Mammary epithelial cell (primary cell): ENCODE measurements at places on chromosomes 13 and 19.

DNA sequence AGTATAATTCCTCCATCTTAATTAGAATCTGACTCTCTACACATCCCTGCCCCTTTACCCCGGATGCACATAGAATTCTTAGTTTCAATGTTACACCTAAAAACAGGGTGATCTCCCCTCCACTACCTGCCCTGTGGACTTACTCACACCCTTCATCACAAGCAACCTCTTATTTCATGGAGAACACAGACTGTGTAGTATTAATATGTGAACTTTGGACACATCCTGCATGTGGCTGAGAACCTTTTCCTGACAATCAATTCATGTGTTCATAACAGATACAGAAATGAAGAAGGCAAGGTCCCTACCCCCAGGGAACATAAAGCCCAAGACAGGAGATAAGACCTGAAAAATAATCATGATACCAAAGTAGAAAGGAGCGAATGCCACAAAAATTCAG, 11.8 kb downstream of the CEACAM6 start:
- DNase-seq = no peak

DNA sequence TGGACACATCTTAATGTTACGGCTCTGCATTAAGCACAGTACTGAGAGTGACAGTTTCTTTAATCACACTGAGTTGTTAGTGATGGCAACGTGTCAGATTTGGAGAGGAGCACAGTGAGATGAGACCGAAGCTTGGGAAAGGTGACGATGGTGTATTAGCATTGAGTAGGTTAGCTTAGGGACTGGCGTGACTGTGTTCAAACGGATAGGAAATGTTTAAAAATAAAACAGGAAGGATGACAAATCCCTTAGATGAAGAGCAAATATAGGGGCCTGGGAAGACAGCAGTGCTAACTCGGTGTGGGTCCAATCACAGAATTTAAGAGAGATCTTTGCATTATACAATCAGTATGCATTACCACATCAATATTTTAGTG, 384.3 kb downstream of the HS6ST3 start:
- DNase-seq = no peak

GRCh38 chr13:24493356-24493755, 19.2 kb downstream of the PARP4 start:
- DNase-seq = no peak

GRCh38 chr19:3682741-3683404, 17.4 kb downstream of the PIP5K1C start:
- no peak for DNase-seq

GRCh38 chr19:4712771-4713170, 10.9 kb downstream of the DPP9 start:
- DNase-seq = no peak

DNA sequence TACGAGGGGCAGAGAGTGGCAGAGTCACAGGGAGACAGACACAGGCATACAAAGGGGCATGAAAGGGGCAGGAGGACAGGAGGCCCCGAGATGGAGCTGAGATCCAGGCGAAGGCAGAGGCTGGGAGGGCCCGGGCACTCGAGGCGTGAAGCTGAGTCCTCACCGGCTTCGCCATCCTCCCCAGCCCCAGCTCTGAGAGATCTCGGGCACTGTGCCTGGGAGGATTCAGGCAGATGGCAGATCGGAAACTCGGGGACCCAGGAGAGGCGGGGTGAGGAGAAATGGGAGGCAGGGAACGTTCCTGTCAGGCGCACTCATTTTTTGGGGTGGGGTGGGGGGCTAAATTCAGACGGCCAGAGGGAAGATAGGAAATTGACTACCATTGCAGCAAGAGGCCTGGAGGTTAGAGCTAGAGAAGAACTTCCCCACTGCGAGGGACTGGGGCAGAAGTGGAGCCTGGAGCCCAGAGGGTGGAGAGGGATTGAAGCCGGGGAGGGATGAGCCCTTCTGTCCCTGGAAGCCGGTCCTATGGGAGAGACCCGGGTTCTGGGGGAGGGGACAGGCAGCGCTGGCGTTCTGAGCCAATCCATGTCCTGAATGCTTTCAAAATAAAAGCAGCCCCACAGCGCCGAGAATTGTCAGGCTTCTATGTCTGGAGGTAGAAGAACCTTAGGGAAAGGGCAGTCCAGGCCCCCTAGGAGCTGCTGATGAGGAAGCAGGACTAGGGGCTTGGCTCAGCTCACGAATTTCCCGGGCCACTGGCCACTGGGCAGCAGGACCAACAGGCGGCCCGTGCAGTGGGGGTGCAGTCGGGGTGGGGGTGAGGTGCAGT, 12.6 kb downstream of the LRRC4B start:
- no peak for DNase-seq

DNA sequence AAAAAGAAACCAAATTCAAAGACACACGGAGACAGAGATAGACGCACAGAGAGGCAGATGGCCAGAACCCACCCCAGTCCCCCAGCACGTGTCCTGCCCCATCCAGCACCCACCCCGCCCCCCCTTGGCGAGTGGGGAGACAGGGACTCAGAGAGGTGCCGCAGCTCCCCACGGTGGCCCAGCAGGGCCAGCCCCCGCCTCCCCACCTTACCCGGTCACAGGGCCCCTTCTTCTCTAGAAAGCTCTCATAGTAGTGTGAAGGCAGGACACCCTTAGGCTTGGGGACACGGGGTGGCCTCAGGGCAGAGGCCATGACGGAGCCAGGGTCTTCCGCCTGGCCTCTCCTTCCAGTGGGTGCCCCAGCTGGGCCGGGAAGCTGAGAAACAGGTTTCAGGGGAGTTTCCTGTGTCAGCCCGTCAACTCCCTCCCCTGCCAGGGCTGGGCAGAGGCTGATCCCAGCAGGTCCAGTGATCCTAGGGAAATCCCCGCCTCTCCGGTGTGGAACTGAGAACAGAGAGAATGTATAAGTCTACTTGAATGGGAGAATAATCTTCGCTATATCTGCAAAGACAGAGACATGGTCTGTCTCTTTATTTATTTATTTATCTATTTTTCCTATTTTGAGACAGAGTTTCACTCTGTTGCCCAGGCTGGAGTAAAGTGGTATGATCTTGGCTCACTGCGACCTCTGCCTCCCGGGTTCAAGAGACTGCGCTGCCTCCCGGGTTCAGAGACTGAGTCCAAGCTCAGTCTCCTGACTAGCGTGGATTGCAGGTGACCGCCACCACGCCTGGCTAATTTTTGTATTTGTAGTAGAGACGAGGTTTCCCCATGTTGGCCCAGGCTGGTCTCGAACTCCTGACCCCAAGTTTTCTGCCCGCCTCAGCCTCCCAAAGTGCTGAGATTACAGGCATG, at the start of gene STAP2:
TSS of gene STAP2 (minus strand) at position 387 of the 915 bp plus-strand sequence. CDS start at position 313, 74 bp downstream.
- peak; percentile 92 for DNase-seq

GRCh38 chr13:44292545-44292944, 81.1 kb upstream of the SERP2 start:
- DNase-seq = no peak

DNA sequence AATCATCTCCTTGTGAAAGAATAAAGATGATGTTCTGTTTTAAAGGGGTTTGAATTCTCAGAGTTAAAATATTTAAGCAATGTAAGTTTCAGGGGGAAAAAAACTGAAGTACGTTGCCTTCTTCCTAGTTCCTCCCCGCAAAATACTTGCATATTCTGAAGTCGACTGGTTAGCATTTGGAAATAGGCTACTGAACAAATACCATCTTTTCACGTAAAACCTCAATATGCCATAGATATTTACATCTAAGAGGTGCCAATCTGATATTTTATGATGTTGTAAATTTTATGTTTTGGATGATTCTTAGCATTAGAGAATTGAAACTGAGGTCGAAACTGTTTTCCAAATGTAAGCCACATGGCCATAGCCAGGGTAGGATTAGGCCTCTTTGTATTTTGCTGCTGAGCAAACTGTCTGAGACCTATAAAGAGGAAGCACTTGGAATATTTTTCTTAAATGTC, 138.3 kb downstream of the FLT1 start:
- DNase-seq = no peak

GRCh38 chr13:99614465-99614885, 113.2 kb downstream of the TM9SF2 start:
- DNase-seq = peak; percentile 91

DNA sequence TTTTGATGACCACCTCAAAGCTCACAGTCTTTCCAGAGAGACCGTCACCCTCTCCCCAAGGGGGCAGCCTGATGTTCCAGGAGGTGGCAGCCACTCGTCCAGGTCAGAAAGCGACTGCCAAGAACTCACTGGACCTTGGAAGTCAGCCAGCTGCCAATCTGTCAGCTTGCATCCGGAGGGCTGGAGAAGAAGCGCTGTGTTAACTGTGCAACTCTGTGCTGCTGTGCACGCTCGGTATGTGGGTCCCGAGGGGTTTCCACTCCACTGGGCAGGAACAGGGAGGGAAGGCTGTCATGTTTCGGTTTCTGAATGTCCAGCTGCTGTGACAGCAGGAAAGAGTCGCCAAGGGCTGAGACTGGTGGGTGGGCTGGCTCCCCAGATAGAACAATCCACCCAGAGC, 89.2 kb downstream of the CACNA1A start:
- DNase-seq = no peak

GRCh38 chr19:34767951-34768350, 5.1 kb downstream of the ZNF599 start:
- no peak for DNase-seq

DNA sequence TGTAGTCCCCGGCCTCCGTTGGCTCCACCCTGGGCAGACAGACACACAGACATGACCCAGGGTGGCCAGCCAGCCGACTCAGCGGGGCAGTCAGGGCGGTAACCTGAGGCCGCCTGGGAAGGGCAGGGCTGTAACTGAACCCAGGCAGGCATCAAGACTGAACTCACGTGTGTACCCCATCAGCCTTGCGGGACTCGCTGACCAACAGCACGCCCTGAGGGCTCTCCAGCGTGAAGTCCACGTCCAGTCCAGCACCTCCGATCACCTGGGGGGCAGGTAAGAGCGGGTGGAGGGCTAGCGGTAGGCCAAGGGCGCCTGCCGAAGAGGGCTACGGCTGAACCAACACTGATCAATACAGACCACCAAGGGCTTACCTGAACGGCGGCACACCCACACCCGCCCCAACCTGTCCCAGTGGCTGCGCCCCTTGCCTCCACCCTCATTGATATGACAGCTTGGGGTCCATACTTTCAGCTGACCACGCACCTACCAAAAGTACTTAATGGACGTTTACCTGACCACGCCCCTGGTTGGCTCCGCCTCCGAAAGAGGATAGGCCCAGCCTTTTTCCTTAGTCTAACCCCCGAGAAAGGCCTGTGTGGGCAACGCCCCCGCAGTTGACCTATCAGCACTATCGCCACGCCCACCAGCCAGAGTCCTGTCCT, 791 bp downstream of the TMED1 start:
- DNase-seq = peak; percentile 18

GRCh38 chr19:48419158-48419920, 25.9 kb downstream of the GRIN2D start:
- no peak for DNase-seq

DNA sequence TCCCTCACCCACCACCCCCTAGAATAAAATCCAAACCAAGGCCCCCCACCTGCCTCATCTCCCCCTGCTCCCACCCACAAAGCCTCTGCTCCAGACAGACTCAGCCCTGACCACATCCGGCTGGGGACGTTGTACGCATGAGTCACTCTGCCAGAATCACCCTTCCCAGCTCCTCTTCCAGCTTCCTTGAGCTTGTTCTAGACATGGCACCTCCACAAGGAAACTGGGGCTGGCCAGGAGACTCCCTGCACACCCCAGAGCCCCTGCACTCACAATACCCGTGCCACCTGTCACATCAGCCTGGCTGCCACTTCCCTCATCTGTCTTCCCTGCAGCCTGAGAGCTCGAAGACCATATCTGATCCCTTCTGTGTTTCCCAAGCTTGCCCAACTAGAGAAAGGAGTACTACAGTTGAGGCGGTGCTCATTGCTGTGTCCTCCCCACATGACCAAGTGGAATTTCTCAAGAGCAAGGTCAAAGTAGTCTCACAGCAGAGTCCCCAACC, 9.7 kb downstream of the DEDD2 start:
- DNase-seq = peak; percentile 76

DNA sequence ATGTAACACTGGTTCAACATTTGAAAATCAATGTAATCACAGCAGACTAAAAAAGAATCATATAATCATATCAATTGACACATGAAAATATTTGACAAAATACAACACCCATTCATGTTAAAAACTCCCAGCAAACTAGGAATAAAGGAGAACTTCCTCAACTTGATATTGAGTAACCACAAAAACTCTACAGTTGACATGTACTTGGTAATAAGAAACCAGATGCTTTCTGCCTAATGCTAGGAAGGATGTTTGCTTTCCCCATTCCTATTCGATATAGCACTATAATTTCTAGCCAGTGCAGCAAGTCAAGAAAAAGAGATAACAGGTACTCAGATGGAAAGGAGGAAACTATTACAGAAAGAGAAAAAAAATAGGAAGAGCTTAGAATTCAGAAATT, 26.9 kb downstream of the UFM1 start:
- no peak for DNase-seq

DNA sequence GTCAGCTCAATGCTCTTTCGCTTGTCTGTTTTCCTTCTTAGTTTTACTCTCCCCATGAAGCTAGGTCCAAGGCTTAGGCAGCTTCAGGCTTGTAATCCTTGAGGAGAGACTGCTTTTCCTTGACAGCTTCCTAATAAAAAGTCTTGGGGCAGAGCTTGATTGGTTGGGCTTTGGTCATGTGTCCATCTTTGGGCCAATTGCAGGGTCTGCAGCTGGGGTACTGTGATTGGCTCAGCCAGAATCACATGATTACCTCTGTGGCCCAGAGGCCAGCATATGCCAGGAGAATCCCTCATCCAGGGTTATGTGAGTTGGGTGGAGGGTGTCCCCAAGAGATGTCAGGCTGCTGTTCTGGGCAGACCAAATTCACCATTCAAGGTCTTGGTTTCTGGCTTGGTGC, 8.1 kb downstream of the KLK1 start:
- DNase-seq = no peak

DNA sequence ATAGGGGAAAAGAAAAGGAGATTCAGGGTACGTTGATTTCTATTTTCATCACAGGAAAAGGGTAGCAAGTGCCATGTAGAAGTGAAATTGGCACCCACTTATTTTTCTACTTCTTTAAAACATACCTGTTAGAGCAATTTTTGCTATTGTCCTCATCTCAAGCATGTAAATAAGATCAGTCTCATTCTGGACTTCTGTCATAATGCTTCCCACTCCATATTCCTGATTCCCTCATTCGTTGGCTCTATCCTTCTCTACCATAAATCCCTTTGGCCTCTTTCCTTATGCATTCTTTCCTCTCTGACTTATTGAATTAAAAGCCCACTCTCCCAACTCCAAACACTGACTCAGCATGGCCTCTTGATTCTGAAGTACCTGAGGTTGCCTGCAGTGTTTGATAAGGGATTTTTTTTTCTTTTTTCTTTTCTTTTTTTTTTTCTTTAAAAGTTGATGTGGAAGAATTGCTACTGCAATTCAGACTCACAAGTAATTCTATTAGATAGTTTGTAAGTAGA, 465.7 kb downstream of the SLITRK6 start:
- DNase-seq = no peak

GRCh38 chr13:113297370-113298042, 467 bp downstream of the LAMP1 start:
- DNase-seq = peak; percentile 49

GRCh38 chr19:2578391-2578890, 102.5 kb downstream of the GADD45B start:
- DNase-seq = peak; percentile 24

GRCh38 chr13:93388701-93389100, 162.1 kb downstream of the GPC6 start:
- peak; percentile 45 for DNase-seq
